Activated CD8-positive, alpha-beta memory T cell treated with anti-CD3 and anti-CD28 coated beads, Interleukin-2, amount 50 U/mL, for 4 hours (primary cell): ENCODE measurements at places on chromosomes 4 and X.

DNA sequence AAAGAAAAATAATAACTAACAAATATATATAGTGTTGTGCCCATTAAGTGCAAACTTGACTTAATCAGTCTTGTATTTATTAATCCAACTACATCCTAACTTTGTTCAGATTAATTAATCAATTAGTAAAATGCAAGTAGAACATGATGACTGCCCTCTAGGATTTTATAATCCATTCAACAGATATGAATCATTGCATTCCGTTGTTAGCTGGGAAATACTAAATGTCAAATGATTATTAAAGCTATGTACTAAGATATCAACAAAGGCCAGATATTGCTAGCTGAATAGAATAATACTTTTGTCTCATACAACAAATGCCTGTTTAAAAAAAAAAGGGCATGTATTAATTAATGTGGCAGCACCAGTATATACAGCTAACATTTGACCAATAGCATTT lies 1366.3 kb downstream of the STIM2 start:
- DNase-seq = no peak

GRCh38 chr4:2363056-2363721 lies 55.3 kb downstream of the ZFYVE28 start:
- no peak for DNase-seq

DNA sequence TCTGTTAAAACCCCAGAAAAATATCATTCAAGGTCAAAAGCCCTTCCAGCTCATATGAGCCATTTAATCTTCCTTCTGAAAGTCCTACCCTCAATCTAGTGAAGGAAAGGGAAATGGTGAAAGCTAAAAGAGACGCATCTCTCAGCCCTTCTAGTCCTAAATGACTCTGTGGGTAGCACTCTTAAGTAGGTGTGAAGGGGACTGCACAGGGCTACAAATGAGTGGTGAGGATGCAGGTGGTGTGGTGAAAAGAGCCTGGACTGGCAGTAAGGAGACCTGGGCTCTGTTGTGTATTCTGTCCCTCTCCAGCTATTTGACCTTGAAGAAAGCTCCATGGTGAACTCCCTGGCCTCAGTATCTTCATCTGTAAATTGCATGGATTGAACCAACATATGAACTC lies 671.8 kb upstream of the DIPK2B start:
- DNase-seq = no peak

DNA sequence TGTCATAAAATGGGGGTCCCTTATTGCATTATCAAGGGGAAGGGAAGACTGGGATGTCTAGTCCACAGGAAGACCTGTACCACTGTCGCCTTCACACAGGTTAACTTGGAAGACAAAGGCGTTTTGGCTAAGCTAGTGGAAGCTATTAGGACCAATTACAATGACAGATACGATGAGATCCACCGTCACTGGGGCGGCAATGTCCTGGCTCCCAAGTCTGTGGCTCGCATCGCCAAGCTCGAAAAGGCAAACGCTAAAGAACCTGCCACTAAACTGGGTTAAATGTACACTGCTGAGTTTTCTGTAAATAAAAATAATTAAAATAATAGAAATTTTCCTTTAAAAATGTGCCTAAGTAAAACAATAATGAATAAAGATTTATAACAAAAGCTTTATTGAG lies 30.6 kb downstream of the AASDH start:
- no peak for DNase-seq

GRCh38 chr4:52288212-52288855 lies 237.2 kb downstream of the SPATA18 start:
- DNase-seq = no peak

DNA sequence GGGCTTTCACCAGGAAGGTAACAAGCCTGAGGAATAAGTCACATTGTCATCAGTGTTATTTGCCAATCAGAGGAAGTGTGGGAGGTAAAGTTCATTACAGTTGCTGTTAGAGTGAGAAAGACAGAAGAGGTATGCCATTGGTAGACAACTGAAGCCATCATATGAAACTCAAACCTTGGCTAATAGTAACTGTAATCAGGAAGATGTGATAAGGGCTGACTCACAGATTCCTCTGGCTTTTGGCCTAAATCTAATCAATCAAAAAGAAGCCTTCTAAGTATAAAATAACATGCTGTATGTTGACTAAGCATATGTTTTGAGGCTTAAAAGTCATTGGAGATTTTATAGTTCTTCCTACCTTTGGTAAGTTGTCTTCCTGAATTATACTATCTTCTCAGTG lies 242.8 kb downstream of the PCDH7 start:
- DNase-seq = no peak

DNA sequence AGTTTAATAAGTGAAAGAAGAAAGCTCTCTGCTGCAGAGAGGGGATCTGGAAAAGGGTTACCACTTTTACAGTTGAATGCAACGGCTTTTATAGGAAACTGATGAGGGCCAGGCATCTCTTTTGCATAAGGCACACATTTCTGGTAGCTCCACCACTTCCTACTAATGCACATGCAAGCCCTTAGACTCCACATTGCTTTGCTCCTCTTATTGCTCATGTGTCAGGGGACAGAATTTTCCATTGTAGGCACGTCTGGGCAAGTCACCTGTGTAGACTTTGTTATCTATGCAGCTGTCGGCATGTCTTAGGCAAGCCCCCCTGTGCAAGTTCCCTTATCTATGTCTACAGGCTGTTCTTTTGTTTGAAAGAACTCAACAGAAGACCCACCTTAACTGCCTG lies 294.6 kb upstream of the STS start:
- DNase-seq = no peak

GRCh38 chrX:86714441-86714840 lies 566.2 kb downstream of the DACH2 start:
- no peak for DNase-seq

DNA sequence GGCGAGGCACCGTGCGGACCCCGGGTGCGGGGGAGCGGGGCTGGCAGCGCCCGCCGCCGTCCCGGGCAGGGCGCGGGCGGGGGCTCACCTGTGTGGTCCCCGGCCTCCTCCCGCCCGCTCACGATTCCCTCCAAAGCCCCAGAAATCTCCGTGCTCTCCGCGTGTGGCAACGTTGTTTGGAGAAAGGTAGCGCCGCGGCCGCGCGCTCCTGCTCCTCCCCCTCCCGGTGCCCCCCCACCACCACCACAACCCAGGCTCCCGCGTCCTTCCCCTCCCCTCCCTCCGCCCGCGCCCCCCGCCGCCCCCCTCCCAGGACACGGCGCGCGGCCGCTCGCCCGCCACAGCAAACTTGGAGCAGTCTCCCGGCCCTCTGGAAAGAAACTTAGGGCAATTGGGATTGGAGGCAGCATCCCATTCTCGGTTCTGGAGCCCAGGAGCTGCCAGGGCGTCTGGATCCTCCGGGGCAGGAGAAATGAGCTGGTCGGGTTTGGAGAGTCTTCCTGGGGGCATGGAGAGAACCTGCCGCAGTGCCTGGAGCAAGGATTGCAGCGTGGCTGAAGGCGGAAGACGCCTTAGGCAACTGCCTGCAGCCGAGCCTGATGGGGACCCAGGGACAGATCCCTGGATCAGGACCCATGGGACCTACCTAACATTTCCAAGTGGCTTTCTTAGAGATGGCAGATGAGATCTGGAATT lies 855 bp downstream of the KLF3 start:
- DNase-seq = peak; percentile 49

GRCh38 chrX:110192516-110192915 lies 125.4 kb downstream of the AMMECR1 start:
- DNase-seq = no peak

DNA sequence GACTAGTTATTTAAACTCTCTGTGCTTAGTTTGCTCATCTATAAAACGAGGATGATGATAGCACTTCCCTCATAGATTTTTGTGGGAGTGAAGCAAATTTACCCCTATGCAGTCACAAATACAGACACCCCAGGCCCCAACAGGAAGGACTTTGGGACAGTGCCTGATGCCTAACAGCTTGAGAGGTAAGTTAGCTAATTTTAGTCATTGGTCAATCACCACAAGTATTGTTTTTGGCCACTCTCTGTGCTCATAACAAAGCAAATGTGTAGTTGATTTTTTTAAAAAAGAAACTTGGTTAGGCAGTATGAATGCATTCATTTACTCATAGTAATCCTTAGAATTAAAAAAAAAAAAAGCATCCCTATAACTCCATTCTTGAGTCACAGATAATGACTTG lies 1590.7 kb upstream of the TENM3 start:
- no peak for DNase-seq

- no peak for DNase-seq
Observed at GRCh38 chr4:76526585-76526990, 91.6 kb downstream of the SHROOM3 start.

GRCh38 chr4:175071123-175071522 lies 153.0 kb downstream of the ADAM29 start:
- DNase-seq = no peak

GRCh38 chr4:13665701-13666660 lies 38.5 kb upstream of the BOD1L1 start:
- DNase-seq = no peak

- no peak for DNase-seq
Observed at GRCh38 chrX:100802843-100803242, 17.3 kb upstream of the CSTF2 start.

DNA sequence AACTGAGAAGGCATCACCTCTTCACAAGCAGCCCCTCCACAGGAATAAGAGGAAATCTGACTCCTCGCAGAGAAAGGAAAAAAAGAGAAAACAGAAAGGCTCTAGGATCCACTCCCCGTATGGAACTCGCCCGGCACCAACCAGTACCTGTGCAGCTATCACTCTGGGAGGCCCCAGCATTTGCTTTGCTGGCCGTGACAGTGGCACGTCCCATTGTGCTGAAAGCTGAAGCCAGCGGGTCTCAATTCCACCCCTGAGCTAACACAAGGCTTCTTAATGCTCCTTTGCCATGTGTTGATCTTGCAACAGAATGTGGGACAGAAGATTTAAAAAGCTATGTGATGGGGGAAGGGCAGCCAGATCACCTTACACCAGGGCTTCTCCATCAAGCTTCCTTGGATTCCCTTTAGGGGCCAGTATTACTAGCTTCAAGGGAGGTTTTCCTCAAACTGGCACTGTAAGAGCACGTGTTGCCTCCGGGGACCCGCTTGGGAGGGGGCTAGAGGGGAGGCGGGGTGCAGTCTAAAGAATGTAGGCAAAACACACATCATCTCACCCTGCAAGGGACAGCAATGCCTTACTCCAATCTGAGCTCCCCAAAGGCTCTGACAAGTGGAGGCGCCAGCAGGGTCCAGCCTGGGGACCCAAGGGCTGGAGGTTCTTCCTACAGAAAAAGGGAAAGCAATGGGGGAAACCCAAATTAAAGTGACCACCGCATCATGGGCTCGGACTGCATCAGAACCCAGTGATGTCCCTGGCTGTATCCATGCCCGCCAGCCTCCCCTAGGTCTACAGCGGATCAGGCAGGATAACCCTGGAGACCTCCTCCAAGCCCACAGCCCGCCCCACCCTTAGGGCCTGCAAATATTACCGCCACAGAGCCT lies 1.2 kb downstream of the USP46 start:
- DNase-seq = no peak

- no peak for DNase-seq
Observed at GRCh38 chr4:174023641-174024040, 259.8 kb downstream of the FBXO8 start.

- no peak for DNase-seq
Observed at GRCh38 chr4:102598086-102598761, 97.1 kb downstream of the NFKB1 start.

GRCh38 chr4:42144028-42144427 lies 8.4 kb downstream of the BEND4 start:
- no peak for DNase-seq

DNA sequence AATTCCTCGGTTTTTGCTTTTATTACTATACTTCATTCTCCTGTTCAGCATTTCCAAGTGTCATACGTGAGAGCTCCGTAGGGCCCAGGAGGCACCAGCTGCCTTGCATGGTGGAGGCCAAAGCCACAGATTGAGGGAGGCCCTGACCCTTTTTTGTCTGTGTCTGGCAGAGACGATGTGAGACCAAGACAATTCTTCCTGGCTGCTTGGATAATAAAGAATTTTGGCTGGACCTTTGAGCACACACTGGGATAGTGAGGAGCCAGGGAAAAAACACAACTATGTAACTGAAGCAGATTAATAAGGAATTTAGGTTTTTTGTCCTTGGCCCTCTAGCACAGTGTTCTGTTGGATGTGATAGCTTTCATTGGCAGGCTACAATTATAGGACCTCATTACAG lies 161.0 kb downstream of the CPXCR1 start:
- no peak for DNase-seq

DNA sequence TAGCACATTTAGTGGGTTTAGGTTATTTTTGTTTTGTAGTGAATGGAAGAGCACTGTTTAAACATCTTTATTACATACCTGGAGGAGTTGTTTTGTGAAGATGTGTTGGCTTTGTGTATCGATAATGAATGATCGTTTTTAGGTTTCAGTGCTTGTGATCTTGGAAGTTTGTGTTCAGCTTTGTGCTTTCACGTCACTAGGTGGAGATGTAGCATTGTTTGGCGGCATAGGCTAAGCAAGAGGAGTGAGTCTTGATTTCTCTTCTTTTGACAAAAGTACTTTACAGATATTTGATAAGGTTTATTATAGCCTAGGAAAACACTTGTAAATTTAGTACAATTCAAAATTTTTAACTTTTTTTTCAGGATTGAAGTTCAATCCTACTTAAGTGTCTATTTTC lies 50.4 kb downstream of the PDK3 start:
- no peak for DNase-seq

DNA sequence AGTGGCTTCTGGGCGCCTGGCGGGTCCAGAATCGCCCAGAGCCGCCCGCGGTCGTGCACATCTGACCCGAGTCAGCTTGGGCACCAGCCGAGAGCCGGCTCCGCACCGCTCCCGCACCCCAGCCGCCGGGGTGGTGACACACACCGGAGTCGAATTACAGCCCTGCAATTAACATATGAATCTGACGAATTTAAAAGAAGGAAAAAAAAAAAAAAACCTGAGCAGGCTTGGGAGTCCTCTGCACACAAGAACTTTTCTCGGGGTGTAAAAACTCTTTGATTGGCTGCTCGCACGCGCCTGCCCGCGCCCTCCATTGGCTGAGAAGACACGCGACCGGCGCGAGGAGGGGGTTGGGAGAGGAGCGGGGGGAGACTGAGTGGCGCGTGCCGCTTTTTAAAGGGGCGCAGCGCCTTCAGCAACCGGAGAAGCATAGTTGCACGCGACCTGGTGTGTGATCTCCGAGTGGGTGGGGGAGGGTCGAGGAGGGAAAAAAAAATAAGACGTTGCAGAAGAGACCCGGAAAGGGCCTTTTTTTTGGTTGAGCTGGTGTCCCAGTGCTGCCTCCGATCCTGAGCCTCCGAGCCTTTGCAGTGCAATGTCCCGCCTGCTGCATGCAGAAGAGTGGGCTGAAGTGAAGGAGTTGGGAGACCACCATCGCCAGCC lies at the start of gene ATOH1:
TSS of gene ATOH1 (plus strand) at position 422 of the 663 bp plus-strand sequence. CDS start at position 596, 174 bp downstream.
- DNase-seq = no peak

- DNase-seq = no peak
Observed at GRCh38 chr4:5892323-5893003, 423 bp downstream of the CRMP1 start.

GRCh38 chr4:53863736-53864365 lies 200.6 kb downstream of the CHIC2 start:
- no peak for DNase-seq

DNA sequence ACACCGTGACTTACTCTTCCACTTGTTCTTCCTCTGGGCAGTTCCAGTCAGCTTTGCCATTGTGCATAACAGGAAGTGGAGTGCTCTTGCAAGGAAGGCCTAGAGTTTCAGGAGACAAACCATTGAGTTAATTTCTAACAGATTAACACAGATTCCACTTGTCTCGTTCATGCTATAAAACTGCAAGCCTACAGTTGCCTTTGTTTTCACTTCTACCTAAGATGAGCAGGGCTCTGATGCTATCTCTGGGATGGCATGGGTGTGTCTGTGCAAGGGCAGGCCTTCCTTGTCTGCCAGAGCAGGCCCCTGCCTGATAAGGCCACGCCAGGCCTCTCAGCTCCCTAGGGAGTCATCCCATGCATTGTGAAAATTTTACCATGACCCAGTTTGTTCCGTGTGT lies 67.7 kb upstream of the PGRMC2 start:
- no peak for DNase-seq
